ENCODE measurements at places on chromosomes 12 and 14.

DNA sequence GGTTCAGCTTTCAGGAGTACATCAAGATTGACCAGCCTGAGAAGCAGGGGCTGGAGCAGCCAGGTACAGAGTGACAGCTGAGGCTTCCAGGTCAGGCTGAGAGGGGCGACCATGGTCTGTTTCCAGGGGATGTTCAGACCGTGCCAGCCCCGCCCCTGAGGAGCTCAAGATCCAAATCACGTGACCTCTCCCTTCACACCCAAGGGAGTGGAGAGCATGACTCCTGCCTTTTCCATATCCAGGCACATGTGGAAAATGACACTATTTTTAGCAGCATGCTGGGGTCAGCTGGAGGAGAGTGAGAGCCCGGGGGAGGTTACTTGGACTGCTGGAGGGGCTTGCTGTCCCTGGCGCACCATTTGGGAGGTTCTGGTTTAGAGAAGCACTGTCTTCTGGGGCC, 92.7 kb downstream of the B4GALNT3 start:
- no peak for DNase-seq

GRCh38 chr12:51098611-51099010, 15.2 kb upstream of the CSRNP2 start:
- DNase-seq: no peak

- no peak for DNase-seq
Observed at GRCh38 chr12:127342861-127343260, 924.1 kb upstream of the TMEM132C start.

DNA sequence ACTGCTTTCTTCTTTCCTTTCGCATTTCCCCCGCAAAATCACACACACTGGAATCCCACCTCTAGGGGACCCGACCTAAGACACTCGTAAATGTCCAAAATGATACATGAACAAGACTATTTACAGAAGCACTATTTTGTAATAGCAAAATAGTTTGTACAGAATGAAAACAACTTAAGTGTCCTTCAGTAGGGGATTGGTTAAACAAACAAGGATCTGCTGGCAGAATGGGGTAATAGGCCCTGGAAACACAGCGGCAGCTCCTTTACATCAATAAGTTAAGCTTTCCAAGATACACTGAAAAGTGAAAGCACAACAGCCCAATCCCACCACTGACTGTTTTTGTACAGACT, 48.8 kb downstream of the LTBP2 start:
- no peak for DNase-seq

- no peak for DNase-seq
Observed at GRCh38 chr12:57079821-57080220, 1.2 kb upstream of the NEMP1 start.

GRCh38 chr12:587132-588023, 75.9 kb downstream of the NINJ2 start:
- no peak for DNase-seq

Data from fibroblast of skin of left biceps (primary cell).